ENCODE measurements at places on chromosomes 6 and 20.

- DNase-seq, result no peak
These were observed 8.9 kb downstream of the RPS10 start for GRCh38 chr6:34416877-34417371.

GRCh38 chr6:161169696-161170095 is 104.2 kb downstream of the AGPAT4 start:
- peak; percentile 95 for DNase-seq

DNA sequence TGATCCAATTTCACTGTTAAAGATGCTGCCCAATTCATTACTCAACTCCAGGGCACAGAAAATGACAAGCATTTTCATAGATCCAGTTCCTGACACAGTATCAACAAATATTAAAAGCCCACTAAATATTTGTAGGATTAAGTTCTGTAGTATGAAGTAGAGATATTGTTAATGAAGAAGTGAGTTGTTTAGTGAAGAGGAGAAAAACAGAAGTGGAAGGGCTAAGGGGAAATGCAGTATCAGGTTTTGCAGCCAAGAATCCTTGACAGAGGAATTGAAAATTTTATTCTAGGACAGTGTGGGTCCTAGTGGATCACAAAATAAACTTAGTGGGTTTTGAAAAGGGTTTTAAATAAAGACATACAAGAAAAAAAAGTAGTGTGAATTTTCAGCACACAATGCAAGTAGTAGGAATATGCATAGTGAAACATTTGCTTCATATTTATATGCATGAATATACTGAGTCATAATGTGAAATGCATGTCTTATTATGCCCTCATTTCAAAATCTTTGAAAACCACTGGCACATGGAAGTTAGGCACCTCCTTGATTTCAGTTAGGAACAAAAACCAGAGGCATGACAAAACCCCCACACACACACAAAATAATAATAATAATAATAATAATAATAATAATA is 338.6 kb downstream of the KHDRBS2 start:
- no peak for DNase-seq

DNA sequence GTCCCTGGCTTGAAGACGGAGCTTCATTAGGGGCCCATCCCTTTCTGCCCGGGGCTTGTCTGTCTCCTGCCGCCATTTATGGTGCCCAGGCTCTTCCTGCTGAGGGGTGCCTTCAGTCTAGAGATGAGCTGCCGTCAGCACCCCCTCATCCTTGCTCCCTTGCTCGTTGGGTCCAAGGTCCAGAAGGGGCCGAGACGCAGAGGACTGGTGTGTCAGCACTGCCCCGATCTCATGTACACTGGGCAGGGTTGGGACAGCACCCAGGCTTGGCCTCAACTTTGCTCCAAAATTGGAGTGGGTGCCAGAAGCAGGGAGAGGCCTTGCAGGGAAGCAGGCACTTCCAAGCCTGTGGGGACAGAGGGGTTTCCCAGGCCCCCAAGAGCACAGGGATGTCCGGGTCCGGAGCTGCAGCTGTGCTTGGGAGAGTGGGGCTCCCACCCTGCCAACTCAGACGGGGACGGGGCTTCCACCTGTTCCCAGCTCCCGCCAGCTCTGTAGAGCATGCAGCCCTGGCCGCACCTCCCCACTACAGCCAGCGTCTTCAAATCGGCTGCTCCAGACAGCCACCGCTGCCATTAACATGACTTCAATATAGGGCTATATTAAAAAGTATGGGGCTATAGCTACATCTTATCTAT is 488.8 kb downstream of the TENT5A start:
- DNase-seq, result no peak

DNA sequence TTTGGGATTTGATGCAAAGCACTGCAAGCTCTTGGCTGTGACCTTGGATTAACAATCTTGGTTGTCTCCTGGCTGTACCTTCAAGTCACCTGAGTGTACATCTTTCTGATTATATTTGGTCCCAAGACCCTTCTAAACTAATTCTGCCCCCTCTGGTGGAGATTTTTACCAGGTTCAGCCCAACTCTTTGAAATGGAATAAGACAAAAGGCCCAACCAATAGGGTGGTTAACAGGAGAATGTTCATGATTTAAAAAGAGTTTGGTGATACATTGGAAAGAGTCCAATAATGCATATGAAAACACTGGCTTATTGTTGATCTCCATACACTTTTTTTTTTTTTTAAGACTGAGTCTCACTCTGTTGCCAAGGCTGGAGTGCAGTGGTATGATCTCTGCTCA is 77.5 kb upstream of the CD83 start:
- DNase-seq, result peak; percentile 16

DNA sequence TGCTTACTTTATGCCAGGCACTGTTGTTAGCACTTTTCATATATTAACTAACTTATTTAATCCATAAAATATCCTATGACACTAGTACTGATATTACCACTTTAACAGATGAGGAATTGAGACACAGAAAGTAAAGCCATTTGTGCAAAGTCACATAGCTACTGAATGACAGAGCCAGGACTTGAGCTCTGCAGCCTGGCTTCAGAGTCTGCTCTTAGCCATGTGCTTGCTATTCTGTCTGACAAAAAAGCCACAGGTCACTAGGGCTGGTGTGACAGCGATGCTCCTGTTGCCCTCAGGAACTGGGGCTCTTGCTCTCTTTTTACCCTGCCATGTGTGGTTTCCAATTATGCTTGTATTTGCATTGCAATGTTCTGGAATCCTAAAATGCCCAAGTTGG is 44.7 kb upstream of the RNF8 start:
- no peak for DNase-seq

- DNase-seq, result no peak
These were observed 61.4 kb downstream of the PDSS2 start for GRCh38 chr6:107398001-107398400.

DNA sequence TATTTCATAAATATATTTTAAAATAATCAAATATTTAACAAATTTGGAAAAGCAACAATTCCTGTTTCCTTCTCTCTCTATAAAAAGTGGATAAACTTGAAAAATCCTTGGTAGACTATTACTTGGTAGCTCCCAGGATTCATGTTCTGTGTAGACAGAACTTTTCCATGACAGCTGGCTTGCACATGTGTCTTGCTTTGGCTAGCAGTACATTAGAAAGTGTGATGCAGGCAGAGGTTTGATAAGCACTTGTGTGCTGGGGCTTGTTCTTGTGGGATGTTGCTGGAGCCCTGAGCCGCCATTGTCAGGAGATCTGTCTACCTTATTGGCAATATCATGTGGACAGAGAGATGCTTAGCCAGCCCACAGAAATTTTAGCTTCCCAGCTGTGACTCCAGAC is 327.2 kb downstream of the CDKAL1 start:
- peak; percentile 57 for DNase-seq

DNA sequence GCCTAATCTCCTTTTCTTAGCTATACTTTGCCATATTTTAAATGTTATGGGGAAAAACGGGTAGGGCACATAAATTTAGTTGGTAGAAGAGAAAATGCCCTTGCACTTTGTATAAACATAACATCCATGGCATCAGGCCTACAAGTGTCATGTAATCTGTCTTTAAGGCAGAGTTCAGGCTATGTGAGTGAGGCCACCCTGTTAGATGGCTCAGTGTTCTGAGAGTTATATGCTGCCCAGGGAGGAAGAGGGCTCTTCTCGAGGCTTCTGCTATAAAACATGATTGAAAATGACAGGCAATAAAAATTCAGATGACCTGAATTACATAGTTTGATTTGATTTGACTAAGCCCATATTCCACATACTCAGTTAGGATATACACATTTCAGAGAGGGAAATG is 553.6 kb upstream of the MAP3K7 start:
- no peak for DNase-seq

DNA sequence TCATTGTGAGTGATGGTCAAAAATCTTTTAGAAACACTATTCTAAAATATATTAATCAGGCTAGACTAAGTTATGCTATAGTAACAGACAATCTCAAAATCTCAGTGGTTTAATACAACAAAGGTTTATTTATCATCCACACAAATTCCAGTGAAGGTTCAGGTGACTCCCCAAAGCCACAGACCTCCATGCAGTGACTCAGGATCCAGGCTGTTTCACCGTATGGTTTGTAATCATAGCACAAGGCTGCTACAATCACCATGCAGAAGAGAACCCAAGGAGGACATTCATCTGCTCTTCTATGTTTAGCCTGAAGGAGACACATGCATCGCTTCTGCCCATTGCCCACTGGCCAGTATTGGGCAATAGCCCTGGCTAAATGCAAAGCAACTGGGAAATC is 46.2 kb downstream of the BFSP1 start:
- DNase-seq, result no peak

DNA sequence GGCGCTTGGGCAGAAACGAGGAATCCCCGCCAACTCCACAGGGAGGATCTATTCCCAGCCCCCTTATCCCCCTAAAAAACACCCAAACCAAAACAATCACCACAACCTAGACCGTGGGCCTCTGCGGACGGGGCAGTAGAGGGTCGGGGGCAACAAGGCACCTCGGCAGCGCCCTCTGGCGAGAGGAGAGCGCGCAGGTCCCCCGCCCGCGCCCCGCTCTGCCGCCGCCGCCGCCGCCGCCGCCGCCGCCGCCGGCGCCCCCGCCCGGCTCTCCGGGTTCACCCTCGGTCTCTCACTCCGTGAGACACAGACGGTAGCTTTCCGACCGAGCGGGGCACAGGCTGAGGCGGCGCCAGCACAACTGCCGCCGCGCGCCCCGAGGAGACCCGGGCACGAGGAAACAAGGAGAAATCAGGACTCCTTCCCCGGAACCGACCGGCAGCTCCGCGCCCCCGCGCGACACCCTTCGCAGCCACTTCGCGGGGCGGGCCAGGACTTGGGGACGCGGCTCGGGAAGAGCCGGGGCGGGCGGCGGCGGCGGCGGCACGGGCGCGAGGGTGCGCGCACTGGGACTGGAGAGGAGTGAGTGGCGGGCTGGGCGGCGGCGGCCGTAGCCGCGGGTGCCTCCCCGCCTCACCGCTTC is at the start of gene SLC35F1:
Gene SLC35F1, plus strand, starts transcription at position 307 of the 643 bp plus-strand sequence.
- DNase-seq, result peak; percentile 56

- no peak for DNase-seq
These were observed 154.7 kb downstream of the BTBD3 start for GRCh38 chr20:12072221-12072953.

- DNase-seq, result peak; percentile 10
These were observed 444.2 kb upstream of the JAG1 start for GRCh38 chr20:11117808-11118528.

DNA sequence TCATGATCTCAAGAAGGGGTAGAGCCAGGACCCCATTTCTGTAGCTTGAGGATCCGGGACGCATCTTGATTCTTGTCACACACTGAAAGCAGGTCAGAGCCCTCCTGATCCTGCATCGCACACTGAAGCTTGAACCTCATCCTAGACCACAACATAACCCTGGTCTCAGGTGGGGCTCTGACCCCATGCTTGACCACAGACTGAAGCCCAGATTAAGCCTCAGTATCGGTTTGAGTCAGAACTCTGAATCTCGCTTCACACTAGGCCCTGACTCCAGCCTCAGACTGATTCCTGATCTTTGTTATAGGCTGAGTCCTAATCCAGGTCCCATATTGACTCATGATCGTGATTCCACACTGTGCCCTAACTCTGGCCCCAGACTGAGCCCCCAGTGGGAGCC is 8.5 kb upstream of the RSPO4 start:
- no peak for DNase-seq

- DNase-seq, result peak; percentile 2
These were observed 12.8 kb downstream of the SMLR1 start for GRCh38 chr6:130840050-130840449.

GRCh38 chr6:38617856-38618255 is 21.9 kb downstream of the BTBD9 start:
- no peak for DNase-seq

DNA sequence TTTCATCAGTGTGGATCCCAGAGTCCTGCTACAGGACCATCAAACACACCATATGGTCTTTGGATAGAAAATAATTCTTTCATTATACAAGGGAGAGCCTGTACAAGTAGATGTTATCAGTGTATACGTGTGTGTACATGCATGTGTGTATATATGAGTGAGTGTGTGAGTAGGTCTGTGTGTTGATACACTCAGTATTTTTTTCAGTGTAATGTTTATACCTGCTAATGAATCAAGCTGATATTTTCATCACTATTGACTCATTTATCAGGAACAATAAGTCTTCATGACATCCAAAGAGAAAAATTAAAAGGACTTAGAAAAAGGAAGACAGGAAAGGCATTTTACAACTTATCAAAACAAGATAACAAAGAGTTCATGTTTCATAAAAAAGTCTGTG is 66.5 kb downstream of the EPM2A start:
- DNase-seq, result no peak

GRCh38 chr6:162921062-162921461 is 193.3 kb downstream of the PACRG start:
- DNase-seq, result no peak

GRCh38 chr6:166087246-166087645 is 80.4 kb downstream of the TBXT start:
- no peak for DNase-seq

DNA sequence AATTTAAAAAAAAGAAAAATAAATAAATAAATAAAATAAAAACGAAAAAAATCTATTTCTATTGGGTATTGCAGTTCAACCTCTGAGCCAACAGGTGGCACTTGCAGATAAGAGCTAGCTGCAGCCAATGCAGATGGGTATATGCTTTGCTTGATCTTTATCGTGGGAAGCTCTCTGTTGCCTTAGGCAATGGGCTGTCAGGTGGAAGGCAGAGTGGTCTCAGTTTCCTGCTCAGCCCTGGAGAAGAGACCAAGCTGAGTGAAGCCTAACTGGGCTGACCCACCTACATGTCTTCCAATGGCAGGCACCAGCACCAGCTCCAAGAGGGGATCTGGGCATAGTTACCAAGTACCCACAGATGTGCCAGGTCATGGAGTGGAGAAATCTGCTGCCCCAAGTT is 95.0 kb downstream of the AK9 start:
- DNase-seq, result peak; percentile 24

- peak; percentile 92 for DNase-seq
These were observed 60.3 kb upstream of the FABP7 start for GRCh38 chr6:122719176-122719575.

GRCh38 chr20:20864351-20865096 is 152.1 kb upstream of the RALGAPA2 start:
- DNase-seq, result peak; percentile 76

GRCh38 chr6:64123761-64124633 is 488.4 kb downstream of the PHF3 start:
- no peak for DNase-seq

- no peak for DNase-seq
These were observed 120.8 kb downstream of the BACH2 start for GRCh38 chr6:90175627-90176538.

- DNase-seq, result no peak
These were observed 30.7 kb downstream of the CDH22 start for GRCh38 chr20:46277602-46278001.

- DNase-seq, result no peak
These were observed 94.7 kb upstream of the AGPAT4 start for GRCh38 chr6:161368514-161368913.

Measured in NCI-H69 (cell line).